ENCODE measurements at places on chromosomes 7 and 10.
A peak's percentile ranks its signal among the peaks of the same experiment; 100 is the strongest.

GRCh38 chr10:86759073-86759672 lies 2.8 kb downstream of the BMPR1A start:
- no peak for DNase-seq

DNA sequence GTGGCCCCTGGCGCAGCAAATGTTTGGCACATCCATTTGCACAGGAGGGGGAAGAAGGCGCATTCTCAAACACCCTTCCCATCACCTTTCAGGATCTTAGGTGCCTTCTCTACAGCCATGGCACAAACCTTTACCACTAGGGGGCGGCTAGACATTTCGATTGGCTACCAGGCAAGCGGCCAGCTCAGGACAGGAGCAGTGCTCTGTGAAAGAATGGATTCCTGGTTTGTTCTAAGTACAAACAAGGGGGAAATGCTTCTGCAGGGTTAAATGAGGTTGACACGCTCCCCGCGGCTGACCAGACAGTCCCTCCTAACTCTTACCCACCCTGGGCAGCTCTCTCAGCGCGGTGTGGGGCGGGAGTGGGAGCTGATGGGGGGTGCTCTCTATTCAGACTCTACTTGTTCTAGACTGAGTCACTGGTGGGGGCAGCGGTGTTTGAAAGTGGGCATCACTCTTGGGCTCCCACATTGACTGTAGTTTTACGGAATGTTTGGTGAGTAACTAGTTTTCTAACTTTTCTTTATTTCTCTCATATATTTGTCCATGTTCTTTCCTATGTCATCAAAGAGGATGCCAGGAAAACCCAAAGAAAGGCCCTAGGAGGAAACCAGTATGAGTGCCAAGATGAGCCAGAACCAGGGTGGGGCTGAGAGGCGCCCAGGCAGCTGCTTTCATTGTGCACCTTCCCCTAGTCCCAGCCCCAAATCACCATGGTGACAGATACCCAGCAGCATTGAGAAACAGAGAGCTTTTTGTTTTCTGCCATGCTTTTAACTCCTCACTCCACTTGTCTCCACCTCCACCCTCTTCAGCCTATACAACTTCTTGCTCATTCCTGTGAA lies 61.4 kb upstream of the GPR158 start:
- DNase-seq, result no peak

DNA sequence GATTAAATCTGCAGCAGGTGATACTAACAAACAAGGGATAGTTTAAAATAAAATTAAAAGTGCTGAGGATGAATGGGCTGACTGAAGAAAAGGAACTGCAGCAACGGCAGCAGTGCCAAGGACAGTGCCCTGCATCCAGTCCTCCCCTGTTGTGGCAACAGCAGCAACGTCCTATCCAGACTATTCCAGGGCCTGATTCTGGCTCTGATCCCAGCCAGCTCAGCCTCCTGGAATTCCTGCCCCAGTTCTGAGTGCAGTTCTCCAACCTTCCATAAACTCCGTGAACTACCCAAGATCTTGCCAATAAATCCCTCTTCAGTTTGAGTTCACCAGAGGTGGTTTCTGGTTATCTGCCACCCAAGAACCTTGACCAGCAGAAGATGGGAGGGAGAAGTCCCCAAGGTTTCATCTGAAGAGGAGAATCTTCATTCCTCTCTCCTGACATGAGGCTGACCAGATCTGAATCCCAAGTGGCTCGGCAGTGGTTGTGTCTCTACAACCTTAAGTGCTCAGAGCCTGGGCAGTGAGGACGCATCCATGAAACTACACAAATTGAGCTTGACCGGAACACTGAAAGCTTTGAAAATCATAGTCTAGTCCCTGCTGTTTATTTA lies 115.8 kb downstream of the SORBS1 start:
- DNase-seq, result no peak

- DNase-seq, result no peak
Observed at GRCh38 chr10:131024259-131025131, 287.0 kb downstream of the TCERG1L start.

DNA sequence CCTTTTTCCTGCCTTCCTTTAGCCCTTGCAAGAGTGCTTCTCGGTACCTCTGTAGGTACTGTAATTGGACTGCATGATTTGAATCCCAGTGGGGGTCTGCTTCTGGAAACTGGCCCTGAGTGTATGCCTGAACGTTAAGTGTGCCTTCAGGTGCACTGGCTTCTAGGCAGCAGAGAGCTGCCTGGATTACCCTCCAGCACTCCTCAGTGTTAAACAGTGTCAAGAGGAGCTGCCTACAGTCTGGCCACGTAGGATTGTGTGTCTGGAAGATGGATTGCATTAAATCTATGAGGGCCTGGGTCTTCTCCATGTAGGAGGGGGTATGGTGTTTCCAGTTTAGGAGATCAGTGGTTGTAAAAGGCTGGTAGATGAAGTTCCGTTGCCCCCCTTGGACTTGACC lies 103.7 kb downstream of the TRIM24 start:
- no peak for DNase-seq

- peak; percentile 90 for DNase-seq
Observed at GRCh38 chr10:72048450-72049124, 39.8 kb downstream of the SPOCK2 start.
